ENCODE measurements at places on chromosomes 3 and 15. TPM values are rescaled to one million over a fixed set of nuclear protein-coding genes. Genes with fewer than 3 reads are reported as not detected.

DLL4 gene
- total RNA-seq = 0.08 TPM

APOD gene
- not detected for total RNA-seq

IQCF5 gene
- not detected for total RNA-seq

GABRR3 gene
- total RNA-seq = not detected

LDHAL6B gene
- total RNA-seq = not detected

WDR93 gene
- total RNA-seq = 0.11 TPM

RPL39L gene
- total RNA-seq = 12.9 TPM

SSUH2 gene
- total RNA-seq = not detected

MST1R gene
- 0.99 TPM for total RNA-seq

CYP11A1 gene
- 0.23 TPM for total RNA-seq

PPP1R14D gene
- total RNA-seq = not detected

AMT gene
- total RNA-seq = 0.99 TPM

All from activated CD8-positive, alpha-beta memory T cell treated with anti-CD3 and anti-CD28 coated beads for 36 hours (primary cell).